ENCODE measurements at places on chromosomes 13 and 19.

DNA sequence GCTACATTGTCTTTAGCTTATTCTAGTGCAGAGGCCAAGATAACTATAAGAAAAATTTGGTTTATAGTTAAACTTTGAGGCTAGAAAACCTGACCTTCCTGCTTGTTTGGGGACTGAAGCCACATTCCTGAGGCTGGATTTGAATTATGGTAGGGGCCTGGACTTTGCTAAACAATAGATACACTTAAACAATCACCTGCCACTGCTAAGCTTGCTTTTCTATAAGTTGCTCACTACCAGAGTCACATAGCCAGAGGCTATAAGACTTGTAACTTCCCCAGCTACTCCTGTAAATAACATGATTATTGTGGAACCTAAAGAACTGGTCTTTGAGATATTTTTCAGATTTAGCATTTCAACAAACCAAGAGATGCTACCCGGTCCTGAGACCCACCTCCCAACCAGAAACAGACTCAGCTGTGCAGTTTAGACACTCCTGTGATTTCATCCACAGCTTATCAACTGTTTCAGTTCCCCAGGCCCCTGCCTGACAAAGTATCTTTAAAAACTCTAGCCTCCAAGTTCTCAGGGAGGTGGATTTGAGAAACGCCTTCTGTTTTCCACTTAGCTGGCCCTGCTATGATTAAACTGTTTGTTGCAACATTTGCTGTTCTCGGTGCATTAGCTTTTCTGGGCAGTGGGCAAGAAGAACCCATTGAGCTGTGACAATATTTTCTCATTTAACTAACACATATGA, 77.7 kb downstream of the MIPEP start:
- DNase-seq, result peak; percentile 87

DNA sequence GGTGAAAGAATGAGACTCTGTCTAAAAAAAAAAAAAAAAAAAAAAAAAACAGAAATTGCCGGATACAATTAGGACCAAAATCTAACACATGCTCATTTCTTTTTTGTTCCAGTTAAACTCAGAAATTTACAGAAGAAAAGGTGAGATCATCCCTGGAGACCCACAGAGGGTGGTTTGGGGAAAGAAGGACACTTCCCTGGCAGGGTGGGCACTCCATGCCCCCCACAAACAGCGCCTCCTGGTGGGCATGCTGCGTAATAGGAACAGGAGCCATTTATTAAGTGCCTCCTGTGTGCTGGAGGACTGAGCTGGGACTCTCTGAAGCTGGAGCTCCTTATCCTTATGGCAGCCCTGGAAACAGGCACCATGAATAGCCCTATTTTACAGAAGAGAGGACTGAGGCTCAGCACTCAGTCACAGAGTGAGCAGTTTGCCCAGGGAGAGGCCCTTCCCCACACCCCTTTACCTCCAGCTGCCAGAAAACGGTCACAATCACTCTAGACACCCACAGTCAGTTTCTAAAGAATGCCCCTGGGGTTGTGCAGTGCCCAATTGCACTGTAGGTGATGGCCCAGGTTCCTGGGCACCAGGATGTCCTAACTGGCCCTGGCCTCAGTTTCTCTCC, 10.1 kb downstream of the C19orf38 start:
- no peak for DNase-seq

DNA sequence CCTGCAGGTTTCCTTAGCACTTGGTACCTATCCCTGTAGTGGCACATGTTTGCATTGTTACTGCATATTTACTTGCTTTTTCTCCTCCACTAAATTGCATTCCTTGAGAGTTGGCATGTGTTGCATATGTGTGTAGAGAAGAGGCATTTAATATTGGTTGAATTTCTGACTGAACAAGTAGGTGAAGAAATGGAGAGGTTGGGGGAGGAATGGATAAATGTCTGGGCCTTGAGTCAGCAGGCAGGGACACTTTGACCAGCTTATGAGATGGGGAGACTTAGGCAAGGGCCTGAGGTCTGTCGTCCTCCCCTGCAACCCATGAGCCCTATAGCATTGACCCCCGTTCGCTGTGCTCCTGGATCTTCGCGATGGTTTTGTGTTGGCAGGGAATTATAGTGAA, 2.0 kb upstream of the GPR18 start:
- DNase-seq, result no peak

- DNase-seq, result no peak
Observed at GRCh38 chr13:46295491-46296114, 83.9 kb downstream of the LRRC63 start.

DNA sequence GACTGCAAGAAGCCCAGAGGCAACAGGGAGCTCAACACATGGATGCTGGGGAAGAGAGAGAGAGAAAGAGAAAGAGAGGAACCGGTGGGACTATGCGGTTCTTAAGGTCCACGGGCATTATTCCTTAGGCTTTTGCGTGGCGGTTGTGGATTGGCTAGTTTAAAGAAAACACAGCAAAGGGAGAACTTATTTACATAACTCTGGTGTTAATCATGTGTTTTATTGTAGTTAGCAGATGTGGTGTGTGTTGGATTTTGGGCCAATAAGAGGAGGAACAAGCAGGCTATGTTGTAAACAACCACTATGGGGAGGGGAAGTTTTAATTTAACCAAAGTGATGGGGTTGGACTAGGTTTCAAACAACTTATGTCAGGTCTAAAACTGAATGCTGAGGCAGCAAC, 275.3 kb upstream of the KLF12 start:
- no peak for DNase-seq

DNA sequence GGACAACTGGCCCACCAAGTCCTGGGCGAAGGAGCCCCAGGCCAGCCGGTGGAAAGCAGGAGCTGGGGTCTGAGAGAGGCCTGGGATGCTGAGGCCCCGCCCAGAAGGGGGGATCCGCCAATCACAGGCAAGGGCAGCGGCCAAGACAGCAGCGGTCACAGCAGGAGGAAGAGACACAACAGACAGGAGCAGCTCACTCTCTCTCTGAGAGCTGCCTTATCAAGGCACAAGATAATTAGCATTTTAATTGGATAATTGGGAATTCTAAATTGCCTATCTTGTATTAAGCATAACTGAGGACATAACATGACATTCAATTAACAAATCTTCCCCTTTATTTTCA, 46.2 kb downstream of the CEBPG start:
- DNase-seq, result no peak

GRCh38 chr13:24267274-24267673, 42.1 kb upstream of the C1QTNF9 start:
- DNase-seq, result no peak

GRCh38 chr13:109816112-109816807, 29.9 kb upstream of the IRS2 start:
- DNase-seq, result no peak

- DNase-seq, result no peak
Observed at GRCh38 chr13:24097667-24098066, 62.9 kb upstream of the SPATA13 start.

DNA sequence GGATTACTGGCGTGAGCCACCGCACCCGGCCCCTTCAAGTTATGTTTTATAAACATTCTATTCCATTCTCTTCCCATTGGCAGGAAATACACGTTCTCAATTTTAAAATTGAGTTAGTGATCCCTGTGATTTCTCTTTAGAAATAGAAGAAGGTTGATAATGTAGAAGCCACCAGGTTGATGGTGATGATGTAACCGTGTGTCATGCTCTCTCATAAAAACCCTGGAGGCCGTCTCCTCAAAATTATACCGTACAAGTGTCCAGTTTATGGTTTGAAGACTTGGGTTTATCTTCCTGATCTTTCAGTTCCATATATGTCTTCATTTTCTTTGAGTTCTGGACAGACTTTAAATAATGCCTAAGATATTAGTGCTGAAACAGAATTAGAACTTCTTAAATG, 32.2 kb downstream of the COG3 start:
- no peak for DNase-seq

DNA sequence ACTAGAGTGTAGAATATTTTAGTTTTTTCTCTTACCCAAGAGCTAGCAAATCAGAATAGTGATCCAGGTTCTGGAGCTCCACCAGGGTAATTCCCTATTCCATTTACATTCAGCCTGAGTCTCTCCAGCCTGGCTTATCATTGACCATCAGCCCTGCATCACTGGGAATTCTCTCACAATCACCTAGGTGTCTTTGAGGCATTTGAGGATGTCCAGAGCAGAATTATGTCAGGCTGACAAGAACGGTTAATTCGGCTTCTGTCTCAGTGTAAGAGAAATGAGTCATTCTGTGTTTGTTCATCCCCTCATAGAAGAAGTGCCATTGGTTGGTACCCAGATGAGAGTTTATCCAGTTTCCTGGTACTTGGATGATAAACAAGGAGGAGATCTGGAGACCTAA, 180.5 kb downstream of the ZNF737 start:
- DNase-seq, result no peak

DNA sequence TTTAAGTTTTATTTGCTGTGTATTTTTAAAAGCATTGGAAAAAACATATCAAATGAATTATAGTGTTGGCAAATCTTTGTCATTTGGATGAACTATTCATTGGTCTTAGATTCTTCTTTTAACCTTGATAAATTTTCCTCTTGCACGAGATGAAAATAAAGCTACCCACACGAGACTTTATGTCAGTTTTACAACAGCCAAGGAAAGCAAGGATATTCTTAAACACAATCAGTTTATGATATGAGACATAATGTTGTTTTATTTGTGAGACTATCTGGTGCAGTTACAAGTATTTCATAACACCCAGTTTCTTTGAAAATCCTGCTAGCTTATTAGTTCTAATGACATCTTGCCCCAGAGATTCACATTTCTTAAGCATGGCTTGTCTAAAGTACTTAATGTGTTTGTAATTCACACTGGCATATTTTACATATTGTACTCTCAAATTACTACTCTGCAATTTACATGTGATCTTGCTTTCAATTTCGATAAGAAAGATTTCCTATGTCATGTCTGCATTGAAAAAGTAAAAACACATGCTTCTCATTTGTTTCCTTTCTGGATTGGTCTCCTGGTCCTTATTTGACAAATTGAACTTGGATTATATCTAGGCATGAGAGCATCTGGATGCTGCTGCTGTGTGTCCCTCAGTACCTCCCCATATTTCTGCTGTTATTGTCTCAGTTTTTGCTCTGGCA, 955.5 kb upstream of the PCDH9 start:
- DNase-seq, result no peak

DNA sequence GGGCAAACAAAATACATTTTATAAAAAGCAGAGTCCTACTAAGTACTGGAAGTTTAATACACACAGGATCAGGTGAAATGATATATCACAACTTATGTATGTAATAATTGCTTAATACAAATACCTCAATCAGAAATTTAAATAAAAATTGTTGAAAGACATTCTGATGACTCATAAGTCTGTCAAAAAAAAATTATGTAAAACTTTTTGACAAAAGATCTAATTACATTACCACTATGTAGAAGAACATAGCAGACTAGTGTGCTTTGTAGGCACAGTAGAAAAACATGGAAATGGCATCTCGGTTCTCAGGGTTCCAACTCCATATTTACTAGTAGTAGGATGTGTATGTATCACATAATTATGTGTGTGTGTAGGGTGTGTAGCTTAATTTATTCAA, 156.2 kb downstream of the DNAJC3 start:
- DNase-seq, result no peak

DNA sequence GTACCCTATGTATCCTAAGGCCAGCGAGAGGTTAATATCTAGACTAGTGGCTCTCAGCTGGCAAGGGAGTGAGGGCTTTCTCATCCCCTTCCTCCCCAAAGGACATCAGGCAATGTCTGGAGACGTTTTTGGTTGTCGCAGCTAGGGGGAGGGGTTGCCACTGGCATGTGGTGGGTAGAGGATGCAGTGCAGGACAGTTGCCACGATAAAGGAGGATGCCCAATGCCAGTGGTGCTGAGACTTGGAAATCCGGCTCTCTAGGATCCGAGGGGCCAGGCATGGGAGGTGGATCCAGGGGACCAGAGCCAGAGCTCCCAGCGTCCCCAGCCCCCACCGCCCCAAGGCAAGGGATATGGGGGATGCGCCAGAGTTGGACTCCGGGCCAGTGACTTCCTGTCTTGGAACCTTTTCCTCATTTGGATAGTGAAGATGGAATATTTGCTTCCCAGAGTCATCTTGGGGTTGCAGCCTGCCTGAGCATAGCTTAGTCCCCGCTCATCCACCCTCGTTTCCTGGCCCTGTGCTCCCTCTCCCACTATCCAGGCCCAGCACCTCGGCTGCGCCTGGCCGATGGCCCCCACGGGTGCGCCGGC, 4.9 kb downstream of the SSC5D start:
- DNase-seq, result peak; percentile 41

GRCh38 chr13:108154421-108154858, 60.9 kb downstream of the LIG4 start:
- peak; percentile 54 for DNase-seq

DNA sequence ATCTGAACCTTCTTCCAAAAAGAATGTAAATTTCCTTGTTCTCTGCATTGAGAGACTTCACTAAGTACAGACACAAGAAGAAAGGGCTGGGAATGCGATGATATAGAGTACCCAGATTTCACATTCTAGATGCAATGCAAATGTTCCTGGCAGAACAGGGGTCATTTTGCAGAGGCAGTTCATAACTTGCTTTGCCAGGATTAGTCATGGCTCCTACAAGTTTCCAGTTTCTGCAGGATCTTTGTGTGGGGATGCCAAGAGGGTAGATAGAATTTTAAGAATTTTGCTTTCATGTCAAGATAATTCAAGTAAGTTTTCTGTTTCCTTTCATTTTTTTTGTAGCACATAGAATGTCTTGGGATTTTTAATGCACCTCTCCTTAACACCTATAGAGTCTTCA, 181.2 kb downstream of the FGF9 start:
- no peak for DNase-seq

DNA sequence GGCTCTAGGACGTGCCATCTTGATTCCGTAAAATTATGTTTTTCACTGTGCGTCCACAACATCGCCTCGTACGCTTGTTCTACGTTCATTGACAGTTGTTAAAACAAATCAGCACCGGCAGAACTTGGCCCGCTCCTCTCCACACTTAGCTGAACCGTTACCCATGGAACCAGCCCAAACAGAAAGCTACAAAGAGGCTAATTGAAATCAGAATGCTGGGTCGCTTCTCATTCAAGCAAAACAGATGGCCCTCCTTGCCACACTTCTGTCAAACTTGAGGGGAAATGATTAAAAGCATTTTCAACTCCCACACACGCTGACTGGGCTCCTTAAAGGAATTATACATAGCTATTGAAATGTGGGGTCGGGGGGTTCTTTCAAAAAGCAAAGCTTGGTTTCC, 71.6 kb downstream of the TM9SF2 start:
- no peak for DNase-seq

GRCh38 chr19:13051557-13052165, 51.0 kb downstream of the LYL1 start:
- DNase-seq, result peak; percentile 84

GRCh38 chr19:18282021-18282787, 782 bp upstream of the JUND start:
- DNase-seq, result peak; percentile 96

GRCh38 chr13:87259479-87260083, 411.6 kb upstream of the SLITRK5 start:
- DNase-seq, result no peak

All from lung (tissue), 17 donors.